Hindlimb muscle (tissue), 1 donor: ENCODE measurements at places on chromosomes 13 and 19.

DNA sequence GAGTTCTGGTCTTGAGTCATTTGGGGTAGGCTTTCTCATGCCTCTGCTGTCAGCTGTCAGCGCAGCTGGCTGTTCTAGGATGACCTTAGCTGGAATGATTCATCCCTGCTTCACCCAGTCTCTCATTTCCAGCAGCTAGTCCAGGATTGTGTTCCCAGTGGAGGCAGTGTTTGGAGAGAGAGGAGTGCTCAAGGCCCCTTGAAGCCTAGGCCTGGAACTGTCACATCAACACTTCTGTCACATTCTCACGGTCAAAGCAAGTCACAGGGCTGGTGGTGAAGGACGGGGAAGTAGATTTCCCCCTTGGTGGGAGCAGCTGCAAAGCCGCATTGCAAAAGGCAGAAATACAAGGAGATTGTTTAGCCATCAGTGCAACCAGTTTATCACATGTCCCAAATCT is 15.2 kb downstream of the TPT1 start:
- peak; percentile 62 for DNase-seq

GRCh38 chr19:3810708-3811355 is 24.7 kb upstream of the MATK start:
- no peak for DNase-seq

- DNase-seq: no peak
These were observed 11.9 kb upstream of the ZNF549 start for GRCh38 chr19:57515255-57515654.

- no peak for DNase-seq
These were observed 20.7 kb downstream of the OBI1 start for GRCh38 chr13:78638216-78638615.
